ENCODE measurements at places on chromosomes 5 and 9.
A peak's percentile ranks its signal among the peaks of the same experiment; 100 is the strongest.

DNA sequence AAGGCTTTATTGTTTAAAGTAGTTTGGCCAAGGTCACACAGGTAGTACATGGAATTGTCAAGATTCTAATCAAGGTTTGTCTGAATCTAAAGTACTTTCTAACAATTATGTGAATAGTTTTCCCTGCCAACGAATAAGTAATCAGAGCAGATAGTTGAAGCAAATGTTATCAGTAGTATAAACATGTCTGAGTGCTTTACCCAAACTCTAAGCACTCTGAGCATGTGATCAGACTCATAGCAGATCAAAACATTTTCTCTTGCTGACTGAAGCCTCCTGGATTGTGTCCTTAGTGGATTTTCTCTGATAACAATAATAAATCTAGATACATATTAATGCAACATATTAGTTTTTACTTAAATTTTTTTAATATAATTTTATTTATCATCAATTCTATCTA lies 995.0 kb downstream of the EFNA5 start:
- no peak for DNase-seq

GRCh38 chr5:117143406-117143805 lies 568.8 kb upstream of the SEMA6A start:
- DNase-seq: no peak

- no peak for DNase-seq
Measured at GRCh38 chr5:99973779-99974178, 561.4 kb upstream of the FAM174A start.

- no peak for DNase-seq
Measured at GRCh38 chr9:1453636-1454035, 403.5 kb downstream of the DMRT2 start.

GRCh38 chr5:139248826-139249453 lies 44.6 kb upstream of the MATR3 start:
- DNase-seq: no peak

GRCh38 chr5:160919626-160920025 lies 67.6 kb upstream of the ATP10B start:
- peak; percentile 51 for DNase-seq

DNA sequence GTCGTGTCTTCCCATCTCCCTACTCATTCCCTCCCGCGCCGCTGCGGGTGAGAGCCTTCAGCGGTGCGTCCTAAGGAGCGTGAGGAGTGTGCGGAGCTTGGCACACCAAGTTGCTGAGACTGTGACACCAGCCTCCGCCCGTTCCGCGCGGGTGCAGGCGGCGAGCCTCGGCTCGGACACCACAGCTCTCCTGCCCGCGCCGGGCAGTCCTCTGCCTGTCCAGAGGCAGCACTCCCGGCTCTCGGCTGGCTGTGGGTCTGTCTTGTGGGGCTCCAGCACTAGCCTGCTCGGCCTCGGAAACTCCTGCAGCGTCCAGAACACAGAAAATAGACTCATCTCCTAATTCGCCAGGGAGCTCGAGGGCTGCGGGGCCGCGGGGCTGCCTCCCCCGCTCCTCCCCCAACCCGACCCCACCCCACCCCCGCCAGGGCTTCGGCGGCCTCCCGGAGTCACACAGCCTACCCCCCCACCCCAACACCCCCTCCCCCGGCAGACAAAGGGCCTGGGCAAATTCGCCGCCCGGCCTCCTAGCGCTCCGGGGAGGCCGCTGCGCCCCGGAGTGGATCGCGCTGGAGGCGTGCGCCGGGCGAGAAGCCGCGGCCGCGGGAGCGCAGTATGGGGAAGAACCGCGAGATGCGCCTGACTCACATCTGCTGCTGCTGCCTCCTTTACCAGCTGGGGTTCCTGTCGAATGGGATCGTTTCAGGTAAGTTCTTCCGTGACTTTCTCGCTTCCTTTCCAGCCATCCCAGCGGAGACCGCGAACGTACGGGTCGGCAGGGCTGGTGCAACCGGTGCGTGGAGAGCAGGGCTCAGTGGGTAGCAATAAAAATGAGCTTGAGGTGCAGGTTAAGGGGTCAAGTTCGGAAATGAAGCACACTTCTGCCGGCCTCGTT lies at the start of gene ADAMTS19:
ADAMTS19 (plus strand) TSS at position 522 of the 895 bp plus-strand sequence; CDS start at position 616, 94 bp downstream.
- no peak for DNase-seq

DNA sequence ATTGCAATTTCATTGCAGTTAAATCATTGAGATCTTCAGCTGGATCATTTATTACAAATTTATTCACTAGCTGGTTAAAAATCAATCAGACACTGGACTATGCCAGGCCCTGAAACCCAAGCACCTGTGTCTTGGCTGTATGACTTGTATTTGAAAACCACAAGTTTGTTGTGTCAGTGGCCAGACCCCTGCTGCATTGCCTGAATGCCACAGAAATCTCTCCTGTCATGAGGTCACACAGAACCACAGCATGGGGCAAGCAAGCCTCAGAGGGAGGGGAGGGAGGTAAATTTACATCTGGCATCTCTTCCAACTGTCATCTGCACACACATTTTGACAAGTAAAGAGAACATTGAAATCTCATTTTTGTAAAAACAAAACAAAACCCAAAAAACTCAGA lies 90.0 kb downstream of the ARRDC3 start:
- DNase-seq: no peak

GRCh38 chr5:169168280-169168679 lies 132.7 kb downstream of the SLIT3 start:
- no peak for DNase-seq

- DNase-seq: peak; percentile 87
Measured at GRCh38 chr5:132496191-132496630, 5.6 kb upstream of the IRF1 start.

GRCh38 chr9:27196383-27196782 lies 87.4 kb downstream of the TEK start:
- no peak for DNase-seq

DNA sequence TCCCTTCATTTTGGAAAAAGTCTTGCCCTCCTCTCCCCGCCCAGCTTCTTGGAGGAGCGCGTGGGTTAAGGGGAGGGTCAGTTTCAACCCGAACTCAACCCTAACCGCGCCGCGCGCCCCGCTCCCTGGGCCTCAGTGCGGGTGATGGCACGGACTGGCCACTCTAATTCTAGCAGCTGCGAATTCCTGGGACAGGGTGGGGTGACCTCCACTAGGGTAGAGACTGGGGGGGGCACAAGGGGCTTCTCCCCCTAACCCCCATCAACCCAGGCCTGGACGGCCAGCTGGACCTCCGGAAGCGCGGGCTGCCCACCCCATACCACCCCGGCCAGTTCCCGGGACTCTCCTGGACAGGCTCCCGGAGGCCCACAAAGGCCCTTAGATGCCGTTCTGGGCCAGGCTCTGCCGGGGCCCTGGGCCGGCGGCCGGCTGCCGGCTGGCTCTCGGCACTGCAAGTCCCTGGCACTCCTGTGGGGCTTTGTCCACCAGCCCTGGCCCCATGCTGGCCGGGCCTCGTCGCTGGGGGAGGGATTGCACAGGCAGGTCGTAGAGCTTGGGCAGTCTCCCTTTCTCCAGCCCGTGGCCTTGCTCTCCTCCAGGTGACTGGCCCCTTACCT lies 7.2 kb upstream of the PSD2 start:
- peak; percentile 36 for DNase-seq

DNA sequence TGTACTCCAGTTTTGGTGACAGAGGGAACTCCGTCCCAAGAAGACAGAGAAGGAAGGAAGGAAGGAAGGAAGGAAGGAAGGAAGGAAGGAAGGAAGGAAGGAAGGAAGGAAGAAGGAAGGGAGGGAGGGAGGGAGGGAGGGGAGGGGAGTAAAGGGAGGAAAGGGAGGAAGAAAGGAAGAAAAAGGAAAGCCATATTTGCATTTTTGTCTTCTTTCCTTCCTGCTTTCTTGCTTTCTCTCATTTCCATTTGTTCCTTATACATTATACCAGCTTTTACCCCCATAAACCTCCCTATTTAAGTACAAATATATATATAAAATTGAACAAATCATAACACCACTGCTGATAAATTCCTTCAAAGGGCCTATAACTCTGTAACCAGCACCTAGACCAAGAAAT lies 151.8 kb downstream of the SMC2 start:
- no peak for DNase-seq

Data from spinal cord (tissue), 10 donors.